ENCODE measurements at places on chromosomes 6 and 20.

GRCh38 chr20:44437497-44437896, 38.2 kb upstream of the TTPAL start:
- DNase-seq, result no peak

GRCh38 chr6:70059039-70059719, 192.8 kb downstream of the COL19A1 start:
- no peak for DNase-seq

GRCh38 chr20:50298554-50299324, 108.1 kb downstream of the CEBPB start:
- no peak for DNase-seq

GRCh38 chr6:28254121-28254519, 2.1 kb upstream of the ZKSCAN4 start:
- DNase-seq, result no peak

DNA sequence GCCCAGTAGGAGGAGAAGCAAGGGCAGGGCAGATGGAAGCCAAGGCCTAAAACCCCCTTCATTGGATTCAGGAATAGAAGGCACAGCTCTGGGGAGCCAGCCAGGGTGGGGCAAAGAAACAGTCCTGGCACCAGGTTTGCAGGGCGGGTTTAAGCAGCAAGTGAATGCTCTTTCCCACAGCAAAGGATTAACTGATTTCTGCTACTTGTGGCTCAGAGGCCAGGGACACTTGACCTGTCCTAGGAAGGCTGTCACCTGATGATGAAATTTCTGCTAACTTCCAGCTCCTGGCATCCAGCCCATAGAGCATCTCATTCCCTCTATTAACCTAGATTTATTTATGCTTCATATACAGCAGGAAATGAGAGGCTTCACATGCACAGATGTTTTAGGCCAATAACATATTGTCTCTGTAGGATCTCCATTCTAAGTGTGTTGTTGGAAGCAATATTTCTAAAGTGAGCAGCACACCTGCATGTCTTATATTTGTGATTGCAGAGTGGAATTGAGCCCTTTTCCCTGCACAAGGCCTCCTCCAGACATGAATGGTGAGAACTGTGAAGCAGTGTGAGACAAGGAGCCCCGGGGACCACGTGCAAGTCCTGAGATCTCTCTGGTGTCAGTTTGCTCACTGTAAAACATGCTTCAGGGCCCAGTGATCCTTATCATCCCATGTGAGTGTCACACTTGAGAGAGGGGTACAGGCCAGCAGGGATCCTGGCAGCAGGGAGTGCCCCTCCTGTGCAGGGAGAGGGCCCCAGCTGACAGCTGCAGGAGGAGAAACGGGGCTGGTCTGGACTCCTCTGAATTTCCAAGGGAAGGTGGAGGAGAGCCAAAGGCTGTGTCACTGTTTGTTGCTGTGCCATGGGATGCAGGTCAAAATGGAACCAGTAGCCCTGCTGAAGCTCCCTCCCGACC, 41.1 kb upstream of the CST5 start:
- no peak for DNase-seq

DNA sequence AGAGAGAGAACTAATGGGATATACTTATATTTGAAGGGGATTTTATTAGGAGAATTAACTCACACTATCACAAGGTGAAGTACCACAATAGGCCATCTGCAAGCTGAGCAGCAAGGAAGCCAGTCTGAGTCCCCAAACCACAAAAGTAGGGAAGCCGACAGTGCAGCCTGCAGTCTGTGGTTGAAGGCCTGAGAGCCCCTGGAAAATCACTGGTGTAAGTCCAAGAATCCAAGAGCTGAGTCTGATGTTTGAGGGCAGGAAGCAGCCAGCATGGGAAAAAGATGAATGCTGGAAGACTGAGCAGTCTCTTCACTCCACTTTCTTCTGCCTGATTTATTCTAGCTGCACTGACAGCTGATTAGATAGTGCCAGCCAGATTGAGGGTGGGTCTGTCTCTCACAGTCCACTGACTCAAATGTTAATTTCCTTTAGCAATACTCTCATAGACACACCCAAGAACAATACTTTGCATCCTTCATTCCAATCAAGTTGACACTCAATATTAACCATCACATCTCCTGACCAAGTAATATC, 823.9 kb downstream of the PHF3 start:
- no peak for DNase-seq

GRCh38 chr6:47229255-47229654, 80.5 kb downstream of the TNFRSF21 start:
- DNase-seq, result no peak
